Activated naive CD8-positive, alpha-beta T cell treated with anti-CD3 and anti-CD28 coated beads, Interleukin-2, amount 10 ng/mL, durations not matched to agents 7 days and 5 days (primary cell): ENCODE measurements at places on chromosomes 2 and 18. TPM values are rescaled to one million over a fixed set of nuclear protein-coding genes. Genes with fewer than 3 reads are reported as not detected.

CNTNAP5 gene
- not detected for total RNA-seq

HOXD10 gene
- total RNA-seq, result not detected

SATB2 gene
- total RNA-seq, result 0.11 TPM

AQP12A gene
- total RNA-seq, result not detected

UCN gene
- total RNA-seq, result 3.7 TPM

UGT1A4 gene
- total RNA-seq, result not detected

PLEK gene
- 28.8 TPM for total RNA-seq

ID2 gene
- total RNA-seq, result 167 TPM

SLC40A1 gene
- total RNA-seq, result 4.6 TPM

TEX44 gene
- not detected for total RNA-seq

CD226 gene
- total RNA-seq, result 46.4 TPM

SLC20A1 gene
- 113 TPM for total RNA-seq

CXCR2 gene
- total RNA-seq, result 0.57 TPM

TCF23 gene
- total RNA-seq, result not detected

IL36G gene
- total RNA-seq, result not detected

THSD7B gene
- total RNA-seq, result not detected

SRSF7 gene
- total RNA-seq, result 318 TPM

ZDBF2 gene
- total RNA-seq, result 10.7 TPM

SCN1A gene
- not detected for total RNA-seq

ABCG5 gene
- not detected for total RNA-seq

TRABD2A gene
- 81.1 TPM for total RNA-seq

RNF144A gene
- 91.1 TPM for total RNA-seq

REG3A gene
- total RNA-seq, result not detected

NUP35 gene
- total RNA-seq, result 21.4 TPM

NETO1 gene
- total RNA-seq, result not detected

BIN1 gene
- 160 TPM for total RNA-seq

SAP130 gene
- total RNA-seq, result 41.4 TPM

ANTXR1 gene
- total RNA-seq, result 0.09 TPM

KIF5C gene
- total RNA-seq, result 14.2 TPM

KCNIP3 gene
- total RNA-seq, result not detected

HOXD9 gene
- not detected for total RNA-seq

RNF152 gene
- 0.17 TPM for total RNA-seq

GTF2A1L gene
- not detected for total RNA-seq

CRYBA2 gene
- not detected for total RNA-seq

FBLN7 gene
- 1.8 TPM for total RNA-seq

NT5C1B gene
- not detected for total RNA-seq

CFAP53 gene
- 0.36 TPM for total RNA-seq

NYAP2 gene
- total RNA-seq, result not detected

ECEL1 gene
- total RNA-seq, result not detected

FAM98A gene
- total RNA-seq, result 32.4 TPM

FAM110C gene
- total RNA-seq, result 0.69 TPM

IL1R2 gene
- not detected for total RNA-seq

SNTG2 gene
- total RNA-seq, result 3.5 TPM

MC5R gene
- total RNA-seq, result 0.17 TPM

RIT2 gene
- total RNA-seq, result not detected

SLC9A4 gene
- total RNA-seq, result 0.08 TPM

NTSR2 gene
- not detected for total RNA-seq

CDH20 gene
- 0.17 TPM for total RNA-seq

GCG gene
- total RNA-seq, result not detected

MMADHC gene
- 75.8 TPM for total RNA-seq

LGALSL gene
- total RNA-seq, result 0.19 TPM

POU3F3 gene
- total RNA-seq, result not detected

ITSN2 gene
- 86.8 TPM for total RNA-seq

CYRIA gene
- 2.1 TPM for total RNA-seq

ANKRD53 gene
- total RNA-seq, result 0.28 TPM

SH3YL1 gene
- total RNA-seq, result 32.8 TPM

TUBA3E gene
- not detected for total RNA-seq
